ENCODE measurements at places on chromosomes 6 and 20.
A peak's percentile ranks its signal among the peaks of the same experiment; 100 is the strongest.

GRCh38 chr6:46098678-46099077, 31.1 kb upstream of the ENPP4 start:
- DNase-seq: no peak

DNA sequence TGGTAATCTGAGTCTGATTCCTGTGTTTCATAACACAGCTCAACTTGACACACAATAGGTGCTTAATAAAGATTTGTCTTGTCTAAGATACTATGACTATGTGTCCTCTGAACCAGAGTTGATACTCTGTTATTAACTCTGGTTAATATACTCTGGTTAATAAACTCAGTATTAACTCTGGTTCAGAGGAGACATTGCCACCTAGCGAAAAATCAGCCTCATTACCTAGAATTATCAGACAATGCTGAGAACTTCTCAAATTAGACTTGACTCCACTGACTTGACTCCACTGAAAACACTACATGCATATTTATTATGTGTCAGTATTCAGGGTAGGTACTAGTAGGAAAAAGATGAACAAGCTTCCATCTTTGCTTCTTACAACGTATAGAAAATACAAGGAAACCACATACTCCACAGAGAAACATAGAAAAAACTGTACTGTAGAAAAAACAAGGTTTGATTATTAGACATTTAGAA, 73.9 kb downstream of the AHI1 start:
- no peak for DNase-seq

DNA sequence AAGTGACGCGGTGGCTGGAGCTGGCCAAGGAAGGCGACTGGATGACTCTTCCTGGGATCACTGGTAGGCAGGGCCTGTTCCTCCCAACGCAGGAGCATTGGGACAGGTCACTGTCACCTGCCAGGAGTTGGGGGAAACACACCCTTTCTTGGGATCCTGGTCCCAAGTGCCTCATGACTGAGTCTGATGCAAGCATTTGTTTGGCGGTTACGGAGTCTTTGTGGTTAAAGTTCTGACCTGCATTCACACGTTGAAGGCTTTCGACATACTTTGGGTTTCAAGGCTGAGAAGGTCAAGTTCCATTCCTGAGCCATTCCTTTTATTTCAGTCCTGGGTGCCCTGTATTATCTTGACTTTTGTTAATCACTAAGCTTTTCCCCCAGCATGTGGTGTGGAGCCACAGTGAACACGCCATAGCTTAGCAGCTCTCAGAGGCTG, 6.0 kb downstream of the PNLDC1 start:
- DNase-seq: no peak

DNA sequence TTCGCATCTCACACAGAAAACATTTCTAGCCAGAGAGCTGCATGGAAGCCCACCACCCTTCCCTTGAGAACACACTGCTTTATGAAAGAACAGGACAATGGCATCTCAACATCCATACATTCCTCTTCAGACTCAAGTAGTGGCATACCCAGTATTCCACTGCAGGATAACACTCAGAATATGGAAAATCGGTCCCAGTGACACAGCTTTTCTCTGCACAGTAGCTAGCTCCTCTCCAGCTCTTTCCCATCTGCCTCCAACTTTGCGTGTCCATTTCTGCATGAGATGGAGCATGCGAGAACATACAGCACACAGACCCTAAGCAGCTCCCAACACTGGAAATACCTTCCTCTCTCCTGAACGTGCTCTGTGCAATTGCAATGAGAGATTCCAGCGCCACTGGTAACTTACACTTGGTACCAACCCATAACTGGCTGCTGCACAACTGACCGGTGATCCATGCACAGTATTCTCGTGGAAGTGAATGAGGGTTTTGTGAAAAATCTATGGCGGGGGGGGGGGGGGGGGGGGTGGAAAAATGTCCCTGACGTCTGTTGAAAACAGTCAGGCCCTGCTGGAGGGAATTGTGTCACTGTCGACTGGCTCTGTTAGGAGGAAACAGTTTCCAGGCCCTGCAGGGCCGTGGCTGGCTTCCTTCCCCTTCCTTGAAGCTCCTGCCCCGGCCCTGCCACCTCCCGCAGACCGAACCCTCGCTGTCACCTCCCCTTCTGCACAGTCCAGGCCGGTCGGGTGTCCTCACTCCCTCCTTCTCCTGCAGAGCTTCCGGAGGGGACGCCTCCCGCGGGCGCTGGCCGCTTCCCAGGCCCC, 265.9 kb upstream of the QKI start:
- no peak for DNase-seq

GRCh38 chr6:27091661-27092315, 155.7 kb upstream of the PRSS16 start:
- DNase-seq: peak; percentile 33

- no peak for DNase-seq
Measured at GRCh38 chr6:2911171-2911570, 8.1 kb upstream of the SERPINB9 start.

DNA sequence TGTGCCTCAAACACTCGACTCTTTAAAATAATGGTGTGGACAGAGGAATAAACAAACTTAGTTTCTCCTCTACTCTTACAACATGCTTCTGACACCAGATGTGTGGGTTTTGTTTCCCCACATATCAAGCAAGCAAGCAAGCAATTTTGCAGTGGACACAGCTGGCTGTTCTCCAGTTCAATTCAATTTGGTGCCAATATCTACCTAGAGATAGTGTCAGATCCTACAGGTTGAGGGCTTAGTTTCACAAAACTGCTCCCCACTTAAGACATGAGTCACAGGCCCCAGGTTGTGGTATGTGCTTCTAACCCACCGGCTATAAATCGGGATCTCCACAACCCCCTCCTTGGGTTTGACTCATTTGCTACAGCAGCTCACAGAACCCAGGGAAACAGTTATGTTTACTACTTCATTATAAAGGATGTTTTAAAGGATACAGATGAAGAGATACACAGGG, 131.4 kb upstream of the TRAF3IP2 start:
- DNase-seq: no peak

DNA sequence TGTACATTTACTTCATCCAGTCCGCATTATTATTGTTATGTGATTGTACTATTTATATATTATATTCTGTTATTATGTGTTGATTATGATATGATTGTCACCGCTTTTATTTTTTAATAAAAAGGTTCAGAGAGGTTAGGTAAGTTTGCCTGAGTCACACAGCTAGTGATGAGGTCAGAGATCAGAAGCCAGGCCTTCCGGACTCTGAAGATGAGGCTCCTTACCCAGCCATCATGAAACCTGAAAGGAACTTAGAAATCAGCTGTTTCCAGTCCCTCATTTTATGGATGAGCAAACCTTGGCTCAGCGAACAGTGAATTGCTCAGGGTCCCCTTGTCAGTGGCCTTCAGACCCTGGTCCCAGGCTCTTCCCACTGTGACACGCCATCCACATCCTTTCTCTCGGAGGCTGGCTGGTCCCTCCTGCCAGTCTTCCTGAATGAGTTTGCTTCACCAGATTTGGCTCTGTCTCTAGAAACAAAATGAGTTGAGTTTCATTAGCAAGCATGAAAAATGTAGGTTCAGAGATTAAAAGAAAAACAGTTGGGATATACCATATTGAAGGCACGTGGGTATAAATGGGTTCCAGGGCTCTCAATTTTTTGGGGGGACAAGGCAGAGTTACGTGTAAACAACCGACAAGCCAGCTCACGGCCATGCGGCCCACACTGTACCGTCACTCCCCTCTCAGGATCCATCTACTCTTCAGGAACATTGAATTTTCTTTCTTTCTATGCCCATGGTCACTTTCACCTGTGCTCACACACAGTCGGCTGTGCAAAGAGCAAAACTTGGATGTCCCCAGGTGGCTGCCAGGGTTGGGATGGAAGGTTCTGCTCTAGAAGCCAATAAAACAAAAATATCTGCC, 132.9 kb downstream of the ZDHHC14 start:
- DNase-seq: no peak

- DNase-seq: no peak
Measured at GRCh38 chr20:48616481-48616880, 211.3 kb downstream of the PREX1 start.

- DNase-seq: no peak
Measured at GRCh38 chr6:90269334-90269733, 27.3 kb downstream of the BACH2 start.

GRCh38 chr6:139996253-139996834, 621.9 kb upstream of the CITED2 start:
- peak; percentile 16 for DNase-seq

DNA sequence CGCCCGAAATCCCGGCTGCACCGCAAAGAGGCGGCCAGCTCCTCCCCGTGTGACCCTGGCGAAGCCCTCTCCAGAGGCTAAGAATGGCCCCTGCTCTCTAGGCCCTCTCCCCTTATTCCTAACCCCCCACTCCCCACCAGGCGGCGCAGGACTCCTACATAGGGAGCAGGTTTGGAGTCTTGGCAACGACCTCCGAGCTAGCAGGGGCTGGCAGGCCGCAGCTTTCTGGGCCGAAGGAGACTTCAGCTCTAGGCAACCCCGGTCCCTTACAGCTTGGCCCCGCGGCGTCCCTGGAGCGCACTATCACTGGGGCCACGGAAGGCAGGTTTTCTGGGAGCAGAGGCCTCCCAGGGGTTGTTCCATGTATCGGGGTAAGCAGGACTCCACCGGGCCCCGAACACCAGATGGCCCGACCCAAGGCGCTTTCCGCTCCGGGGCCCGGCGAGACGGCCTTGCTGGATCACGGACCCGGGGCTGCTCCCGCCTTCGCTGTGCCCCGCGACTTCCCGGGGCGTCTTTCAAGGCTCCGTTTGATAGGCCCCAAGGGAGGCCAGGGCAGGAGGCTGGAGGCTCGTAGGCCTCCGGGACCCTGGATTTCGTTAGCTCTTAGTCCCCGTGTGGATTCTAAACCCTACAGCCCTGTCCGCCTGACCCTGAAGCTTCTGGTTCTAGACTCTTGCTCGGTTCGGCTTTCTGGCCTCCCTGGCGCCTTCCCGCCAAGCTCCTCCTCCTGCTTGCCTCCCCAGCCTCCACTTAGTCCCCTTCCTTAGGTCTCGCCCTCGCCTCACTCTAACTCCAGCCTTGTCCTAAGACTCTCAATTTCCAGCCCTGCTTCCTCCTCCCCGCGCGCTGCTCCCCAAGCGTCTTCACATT, 1.9 kb downstream of the SLC32A1 start:
- peak; percentile 79 for DNase-seq

DNA sequence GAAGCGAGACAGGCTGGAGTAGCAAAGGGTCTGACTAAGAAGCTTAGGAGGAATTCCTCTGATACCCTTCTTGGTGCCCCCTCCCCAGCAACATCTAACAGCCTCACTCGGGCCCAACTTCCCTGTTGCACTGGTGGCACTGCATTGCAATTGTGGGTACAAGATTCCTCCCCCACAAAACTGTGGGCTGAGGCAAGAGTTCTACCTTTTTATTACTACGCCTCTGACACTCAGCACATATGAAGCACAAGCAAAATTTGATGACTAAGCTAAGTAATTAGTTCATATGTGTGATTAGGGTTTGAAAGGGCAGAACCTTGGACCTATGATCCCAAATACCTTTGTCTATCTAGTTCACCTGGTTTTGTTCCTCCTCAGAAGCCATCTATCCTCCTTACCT, 83.5 kb downstream of the ZHX3 start:
- DNase-seq: no peak

DNA sequence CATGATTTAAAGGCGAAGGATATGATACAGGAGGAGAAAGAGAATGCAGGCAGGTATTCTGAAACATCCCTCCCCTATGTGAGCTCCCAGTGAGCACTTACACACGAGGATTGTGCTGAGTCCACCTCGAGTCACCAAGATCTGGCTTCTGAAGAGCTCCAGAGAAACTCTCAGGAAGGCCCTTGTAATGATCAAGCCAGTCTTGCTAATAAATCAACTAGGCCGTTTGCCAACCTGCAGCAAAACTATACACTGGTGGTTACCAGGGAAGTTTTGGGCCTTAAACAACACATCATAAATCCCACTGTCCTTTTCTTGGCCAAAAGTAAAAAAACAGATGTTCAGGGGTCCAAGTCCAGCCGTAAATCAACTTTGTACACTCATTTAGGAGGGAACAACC, 79.2 kb downstream of the STXBP5 start:
- no peak for DNase-seq

- peak; percentile 13 for DNase-seq
Measured at GRCh38 chr20:16761305-16761829, 13.2 kb downstream of the OTOR start.

DNA sequence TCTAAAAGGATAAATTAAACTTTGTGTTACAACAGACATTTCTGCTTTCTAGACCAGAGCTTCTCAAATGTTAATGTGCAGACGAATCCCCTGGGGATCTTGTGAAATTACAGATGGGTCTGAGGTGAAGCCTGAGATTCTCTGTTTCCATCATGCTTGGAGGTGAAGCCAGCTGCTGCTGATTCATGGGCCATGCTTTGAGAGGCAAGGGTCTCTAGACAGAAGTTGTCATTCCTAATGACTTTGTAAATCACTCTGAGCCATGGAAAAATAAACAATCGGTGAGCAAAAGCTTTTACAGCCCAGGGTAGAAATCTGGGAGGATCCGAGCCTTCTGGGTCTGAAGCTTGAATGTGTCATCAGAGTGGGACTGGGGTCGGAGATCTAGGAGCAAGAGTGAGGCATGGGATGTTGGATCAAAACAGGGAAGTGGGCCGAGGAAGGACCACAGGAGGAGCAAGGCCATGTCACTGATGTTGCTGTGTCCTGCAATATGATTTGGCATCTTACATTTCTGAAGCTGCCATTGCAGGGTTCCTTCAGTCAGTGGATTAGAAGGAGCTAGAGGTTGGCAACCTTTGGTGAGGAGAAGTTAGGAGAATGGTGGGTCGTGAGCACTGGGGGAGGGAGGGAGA, 77.3 kb downstream of the TRMT11 start:
- DNase-seq: no peak

- DNase-seq: peak; percentile 37
Measured at GRCh38 chr6:16770701-16771569, 9.7 kb upstream of the ATXN1 start.

- DNase-seq: no peak
Measured at GRCh38 chr20:38714308-38714707, 10.0 kb upstream of the SLC32A1 start.

- no peak for DNase-seq
Measured at GRCh38 chr6:46042355-46042999, 26.8 kb upstream of the CLIC5 start.
